Fibroblast of lung (primary cell): ENCODE measurements at places on chromosomes 11 and 22.

GRCh38 chr22:39528681-39529486 lies 3.7 kb downstream of the RPS19BP1 start:
- H3K4me1 ChIP-seq = peaks cover 19% of the 10 kb centered on the region
- no peak overlapping the region for H3K4me3 ChIP-seq

DNA sequence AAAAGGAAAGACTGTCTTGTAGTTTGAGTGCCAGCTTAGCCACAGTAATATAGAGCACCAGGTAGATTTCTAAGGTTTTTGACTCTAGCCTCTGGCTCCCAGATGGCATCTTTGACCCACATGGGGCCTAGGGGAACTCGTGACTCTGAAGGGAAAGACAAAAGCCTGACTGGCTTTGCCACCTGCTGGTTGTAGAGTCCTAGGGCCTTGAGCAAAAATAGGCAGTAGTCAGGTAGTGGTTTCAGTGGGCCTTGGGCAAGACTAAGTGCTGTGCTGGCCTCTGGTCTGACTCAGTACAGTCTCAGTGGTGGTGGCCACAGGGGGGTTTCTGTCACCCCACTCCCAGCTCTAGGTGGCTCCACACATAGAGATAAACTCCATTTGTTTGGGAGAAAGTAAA lies 349.4 kb downstream of the FAM181B start:
- no peak overlapping the region for H3K4me3 ChIP-seq
- no peaks in the 10 kb centered on the region for H3K4me1 ChIP-seq
- no peaks in the 10 kb centered on the region for H3K27me3 ChIP-seq
- no peak overlapping the region for H3K27ac ChIP-seq
- no peaks in the 10 kb centered on the region for H3K36me3 ChIP-seq
- DNase-seq = no peak

DNA sequence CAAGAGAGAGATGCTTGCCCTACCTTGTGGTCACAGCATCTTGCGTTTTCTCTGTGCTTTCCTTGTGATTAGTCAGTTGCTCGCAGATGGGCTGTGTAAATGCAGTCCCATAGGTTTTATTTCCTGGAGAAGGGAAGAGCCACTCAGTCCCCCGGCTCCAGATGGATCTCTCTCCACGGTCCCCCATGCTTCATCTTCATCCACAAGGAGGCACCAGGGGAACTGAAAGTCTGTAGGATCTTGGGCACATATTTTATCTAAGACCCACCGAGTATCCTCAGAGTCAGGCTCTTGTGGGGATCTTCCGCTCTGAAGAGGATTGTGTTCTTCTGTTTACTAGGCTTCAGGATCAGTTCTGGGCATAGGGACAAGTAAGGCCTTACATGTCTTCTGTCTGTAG lies 66.8 kb upstream of the E2F8 start:
- no peak overlapping the region for H3K27ac ChIP-seq
- DNase-seq = no peak
- H3K4me3 ChIP-seq = no peak overlapping the region
- H3K4me1 ChIP-seq = no peaks in the 10 kb centered on the region
- peaks cover 14% of the 10 kb centered on the region for H3K27me3 ChIP-seq
- no peaks in the 10 kb centered on the region for H3K36me3 ChIP-seq

DNA sequence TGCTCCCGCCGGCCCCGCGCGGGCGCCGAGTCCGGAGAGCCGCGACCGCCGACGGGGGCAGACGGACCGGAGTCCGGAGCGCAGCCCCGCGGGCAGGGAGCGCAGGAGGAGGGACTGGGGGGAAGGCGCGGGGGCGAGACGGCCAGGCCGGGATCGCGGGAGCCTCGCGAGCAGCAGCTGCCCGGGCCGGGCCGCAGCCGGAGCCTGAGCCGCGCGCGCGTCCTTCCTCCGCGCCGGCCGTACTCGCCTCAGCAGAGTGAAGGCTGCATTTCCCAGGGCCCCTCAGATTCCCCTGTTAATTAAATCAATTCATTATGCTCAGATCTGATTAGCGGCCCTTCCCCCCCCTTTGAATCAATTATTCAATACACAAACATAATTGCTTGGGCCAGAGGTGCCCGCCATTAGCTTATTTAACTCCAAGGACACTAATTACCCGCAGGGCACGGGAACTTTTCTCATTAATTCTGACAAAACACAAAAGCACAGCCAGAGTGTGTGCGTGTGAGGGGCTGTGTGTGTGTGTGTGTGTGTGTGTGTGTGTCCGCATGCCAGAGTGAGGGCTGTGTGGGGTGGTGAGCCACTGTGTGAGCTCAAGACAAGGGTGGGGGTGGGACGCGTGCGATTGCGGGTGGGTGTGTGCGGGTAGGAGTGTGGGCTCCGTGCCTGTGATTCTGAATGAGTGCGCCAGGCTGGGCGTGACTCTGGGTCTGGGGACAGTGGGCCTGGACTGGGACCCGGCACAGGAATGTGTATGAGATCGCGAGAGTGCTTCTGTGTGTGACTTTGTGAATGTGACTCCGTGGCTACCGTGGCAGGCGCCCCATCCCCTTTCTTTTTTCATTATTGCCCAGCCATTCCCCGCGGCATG lies 5.1 kb upstream of the LMO1 start:
- no peak overlapping the region for H3K4me3 ChIP-seq
- H3K27ac ChIP-seq = no peak overlapping the region
- peaks cover 31% of the 10 kb centered on the region for H3K27me3 ChIP-seq
- DNase-seq = peak; percentile 29
